Activated CD4-positive, alpha-beta memory T cell treated with anti-CD3 and anti-CD28 coated beads for 36 hours (primary cell): ENCODE measurements at places on chromosomes 5 and 9. TPM values are rescaled to one million over a fixed set of nuclear protein-coding genes. Genes with fewer than 3 reads are reported as not detected.

The SCGB3A2 gene
- total RNA-seq: not detected

The STC2 gene
- total RNA-seq: 12.0 TPM

The HAVCR2 gene
- 23.2 TPM for total RNA-seq

The PCDH12 gene
- 1.7 TPM for total RNA-seq

The MYMK gene
- total RNA-seq: not detected

The ANKRD18B gene
- 0.31 TPM for total RNA-seq

The EPB41L4B gene
- total RNA-seq: 0.17 TPM

The ADGRV1 gene
- 0.05 TPM for total RNA-seq

The SLC6A3 gene
- total RNA-seq: not detected

The LMX1B gene
- not detected for total RNA-seq

The GAS1 gene
- 0.26 TPM for total RNA-seq

The ZNF618 gene
- total RNA-seq: 0.33 TPM

The SUB1 gene
- total RNA-seq: 531 TPM

The CDX1 gene
- not detected for total RNA-seq

The OLFM1 gene
- not detected for total RNA-seq

The IGIP gene
- total RNA-seq: 2.2 TPM
